Fibroblast of lung (primary cell): ENCODE measurements at places on chromosomes 16 and 17. TPM values are rescaled to one million over a fixed set of nuclear protein-coding genes. Genes with fewer than 3 reads are reported as not detected.

GRCh38 chr16:576823-577201 is 7.0 kb downstream of the PIGQ start:
- no peak for DNase-seq

GRCh38 chr16:11734653-11735043 is 8.0 kb downstream of the TXNDC11 start:
- DNase-seq = no peak

ZNF75A gene
- total RNA-seq = 19.3 and 24.3 TPM in 2 replicates

BAHCC1 gene
- total RNA-seq = 3.9 and 7.3 TPM in 2 replicates

MFAP4 gene
- 81.3 and 137 TPM in 2 replicates for total RNA-seq

SEC14L1 gene
- 31.6 and 32.9 TPM in 2 replicates for total RNA-seq

SLC22A31 gene
- total RNA-seq = 0.17 and 0.26 TPM in 2 replicates

EEF2K gene
- 22.6 and 31.3 TPM in 2 replicates for total RNA-seq
